ENCODE measurements at places on chromosomes 12 and 14.

- DNase-seq: no peak
These were observed 24.5 kb downstream of the KTN1 start for GRCh38 chr14:55604488-55604887.

DNA sequence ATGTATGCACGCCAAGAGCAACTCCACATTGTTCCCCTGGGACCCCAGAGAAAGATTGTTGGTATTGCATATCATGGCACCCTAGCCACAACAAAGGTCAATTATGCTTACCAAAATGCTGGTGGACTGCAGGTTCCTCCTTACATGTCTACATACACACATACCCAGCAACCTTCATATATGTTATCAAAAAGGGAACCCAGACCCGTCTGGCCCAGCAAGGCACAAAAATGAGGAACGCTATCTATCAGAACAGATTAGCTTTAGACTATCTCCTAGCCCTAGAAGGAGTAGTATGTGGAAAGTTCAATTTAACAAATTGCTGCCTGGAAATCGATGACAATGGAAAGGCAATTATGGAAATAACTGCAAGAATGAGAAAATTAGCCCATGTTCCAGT, 61.5 kb downstream of the DHRS2 start:
- no peak for DNase-seq

DNA sequence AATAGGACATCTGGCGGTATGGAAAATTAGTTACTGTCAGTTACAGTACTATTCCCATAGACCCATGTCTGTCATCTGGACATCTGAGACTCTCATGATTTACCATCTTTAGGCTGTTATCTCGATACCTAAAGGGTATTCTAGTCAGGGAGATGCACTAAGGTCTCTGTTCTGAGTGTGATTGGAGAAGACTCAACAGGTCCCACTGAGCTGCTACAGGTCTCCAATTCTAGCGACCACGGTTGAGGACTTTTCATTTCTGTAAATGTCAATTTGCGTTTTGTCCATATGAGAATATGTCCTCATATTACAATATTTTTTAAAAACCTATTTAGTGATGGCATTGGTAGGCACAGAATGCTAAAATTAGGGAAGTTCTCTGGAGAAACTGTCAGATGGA, 1160.2 kb downstream of the TMEM121 start:
- no peak for DNase-seq

GRCh38 chr12:79329933-79330332, 360.8 kb downstream of the PAWR start:
- DNase-seq: no peak

DNA sequence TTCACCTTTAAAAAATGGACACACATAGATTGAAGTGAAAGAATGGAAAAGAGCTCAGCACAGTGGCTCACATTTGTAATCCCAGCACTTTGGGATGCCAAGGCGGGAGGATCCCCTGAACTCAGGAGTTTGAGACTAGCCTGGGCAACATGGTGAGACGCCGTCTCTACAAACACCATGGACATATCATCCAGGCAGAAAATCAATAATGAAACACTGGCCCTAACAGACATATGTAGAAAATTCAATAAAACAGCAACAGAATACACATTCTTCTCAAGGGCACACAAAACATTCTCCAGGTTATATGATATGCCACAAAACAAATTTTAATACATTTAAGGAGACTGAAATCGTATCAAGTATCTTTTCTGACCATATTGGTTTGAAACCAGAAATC, 7.4 kb downstream of the WASHC3 start:
- DNase-seq: no peak

DNA sequence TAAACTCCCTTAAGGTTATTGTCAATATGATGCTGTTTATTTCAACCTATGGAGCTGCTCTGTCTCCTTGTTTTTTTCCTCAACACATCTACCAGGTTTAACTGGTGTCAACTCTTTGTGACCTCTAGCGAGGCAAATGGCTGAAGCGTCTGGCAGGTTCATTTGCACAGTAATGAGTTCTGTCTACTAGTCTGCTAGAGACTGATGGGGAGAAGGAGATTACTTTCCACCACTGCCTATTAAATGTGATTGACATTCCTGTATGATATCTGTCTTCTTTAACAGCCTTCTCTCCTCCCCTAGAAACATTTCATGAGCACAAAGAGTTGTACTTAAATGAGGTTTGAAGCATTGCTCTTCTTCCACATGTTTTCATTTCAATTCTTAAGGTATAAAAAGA, 253.7 kb downstream of the SLC6A15 start:
- no peak for DNase-seq

- DNase-seq: no peak
These were observed 2.7 kb downstream of the TBX3 start for GRCh38 chr12:114681116-114681871.

GRCh38 chr14:67162385-67162784, 26.9 kb upstream of the GARIN2 start:
- no peak for DNase-seq

- DNase-seq: no peak
These were observed 7.4 kb downstream of the GLIPR1L1 start for GRCh38 chr12:75341873-75342272.

DNA sequence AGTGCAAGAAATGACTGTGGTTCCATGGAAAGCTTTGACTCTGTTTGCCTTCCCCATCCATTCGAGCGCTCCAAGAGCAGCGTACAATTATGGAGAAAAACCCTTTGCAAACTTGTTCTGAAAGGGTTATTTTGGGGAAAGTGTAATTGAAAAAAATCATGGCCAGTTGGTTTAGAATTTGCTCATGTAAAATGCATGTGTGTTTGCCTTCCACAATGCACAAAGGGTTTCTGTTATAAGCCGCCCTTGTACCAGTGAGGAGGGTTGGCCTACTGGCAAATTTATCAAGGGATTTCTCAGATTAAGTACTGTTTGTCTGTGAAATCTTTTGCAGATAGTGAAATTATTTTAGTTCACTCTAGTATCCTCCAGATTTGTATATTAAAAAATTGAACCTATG, 62.7 kb upstream of the PELI2 start:
- no peak for DNase-seq

DNA sequence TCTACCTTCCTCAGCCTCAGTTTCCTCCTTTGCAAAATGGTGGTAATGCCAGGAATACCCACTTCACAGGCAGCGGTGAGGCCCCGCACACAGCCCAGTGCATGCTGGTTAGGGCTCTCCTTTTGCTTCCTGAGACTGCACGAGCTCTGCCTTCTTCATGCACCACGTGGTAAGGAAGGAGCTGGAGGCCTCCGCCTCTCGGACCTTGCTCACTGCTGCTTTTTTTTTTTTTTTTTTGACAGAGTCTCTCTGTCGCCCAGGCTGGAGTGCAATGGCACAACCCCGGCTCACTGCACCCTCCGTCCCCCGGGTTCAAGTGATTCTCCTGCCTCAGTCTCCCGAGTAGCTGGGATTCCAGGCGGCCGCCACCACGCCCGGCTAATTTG, 18.1 kb downstream of the TAMALIN start:
- DNase-seq: no peak

- no peak for DNase-seq
These were observed 488.3 kb upstream of the ATXN7L3B start for GRCh38 chr12:74049348-74049747.

DNA sequence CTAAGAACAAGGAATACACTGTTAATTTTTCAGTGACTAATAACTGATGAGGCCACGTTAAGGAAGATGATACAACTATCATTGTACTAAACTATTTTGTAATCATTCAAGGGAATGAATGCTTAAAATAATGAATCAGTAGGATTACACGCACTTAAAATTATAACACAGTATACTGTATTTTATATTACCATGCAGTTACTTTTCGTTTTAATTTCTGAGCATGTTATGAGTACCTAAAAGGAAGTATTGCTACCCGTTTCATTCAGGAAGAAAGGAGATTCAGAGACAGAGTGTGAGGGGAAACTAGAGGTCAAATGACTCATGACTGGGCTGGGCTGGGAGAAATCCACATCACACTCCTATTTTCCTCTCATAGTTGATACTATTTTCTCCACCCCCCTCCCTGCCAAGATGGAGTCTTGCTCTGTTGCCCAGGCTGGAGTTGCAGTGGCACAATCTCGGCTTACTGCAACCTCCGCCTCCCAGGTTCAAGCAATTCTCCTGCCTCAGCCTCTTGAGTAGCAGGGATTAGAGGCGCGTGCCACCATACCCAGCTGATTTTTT, 202.0 kb downstream of the PPM1H start:
- no peak for DNase-seq

- no peak for DNase-seq
These were observed 819.2 kb downstream of the FSCB start for GRCh38 chr14:43687921-43688320.

DNA sequence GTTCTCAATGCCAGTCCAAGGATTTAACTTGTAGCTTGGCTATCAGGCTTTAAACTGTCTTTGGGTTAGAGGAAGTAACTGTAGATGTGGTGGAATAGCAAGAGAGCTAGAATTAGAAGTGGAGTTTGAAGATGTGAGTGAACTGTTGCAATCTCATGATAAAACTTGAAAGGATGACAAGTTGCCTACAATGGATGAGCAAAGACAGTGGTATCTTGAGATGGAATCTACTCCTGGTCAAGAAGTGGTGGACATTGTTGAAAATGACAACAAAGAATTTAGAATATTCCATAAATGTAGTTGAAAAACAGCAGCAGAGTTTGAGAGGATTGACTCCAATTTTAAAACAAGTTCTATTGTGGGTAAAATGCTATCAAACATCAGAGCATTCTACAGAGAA, 199.0 kb downstream of the DUSP6 start:
- DNase-seq: no peak
